ENCODE measurements at places on chromosomes 12 and 14.

DNA sequence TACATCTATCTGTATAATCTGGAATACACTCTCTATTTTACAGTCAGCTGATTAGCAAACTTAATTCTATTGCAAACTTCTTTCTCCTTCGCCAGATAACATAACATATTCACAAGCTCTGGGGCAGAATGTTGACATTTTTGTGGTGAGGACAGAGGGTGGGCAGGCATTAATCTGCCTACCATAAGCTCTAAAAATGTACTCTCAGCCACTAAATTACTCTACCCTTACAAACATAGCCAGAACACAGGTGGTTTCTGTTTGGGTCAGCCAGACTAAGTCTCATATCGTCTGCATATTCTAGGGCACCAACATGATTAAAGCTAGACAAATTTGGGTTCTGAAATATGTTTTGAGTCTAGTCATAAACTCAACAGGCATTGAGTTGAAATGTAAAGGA is 90.1 kb downstream of the SLC6A15 start:
- DNase-seq, result no peak

DNA sequence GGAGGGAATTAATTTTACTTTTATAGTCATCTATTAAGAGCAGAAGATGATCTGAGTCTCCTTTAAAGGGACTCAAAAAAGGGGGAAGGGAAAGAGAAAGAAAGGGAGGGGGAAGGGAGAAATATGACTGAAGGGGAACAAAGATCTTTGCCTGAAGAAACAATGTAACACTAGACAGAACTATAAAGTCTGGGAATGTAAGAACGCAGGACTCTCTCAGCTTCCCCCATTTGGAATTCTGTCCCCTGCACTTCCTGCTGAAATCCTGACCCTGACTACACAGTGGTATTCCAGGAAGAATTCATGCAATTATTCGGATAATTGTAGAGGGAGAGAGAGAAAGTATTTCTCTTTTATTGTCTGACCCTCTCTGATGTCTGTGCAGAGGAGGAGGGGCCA is 8.6 kb upstream of the HOXC11 start:
- no peak for DNase-seq

GRCh38 chr14:59566725-59567124 is 9.9 kb downstream of the CCDC175 start:
- DNase-seq, result no peak

DNA sequence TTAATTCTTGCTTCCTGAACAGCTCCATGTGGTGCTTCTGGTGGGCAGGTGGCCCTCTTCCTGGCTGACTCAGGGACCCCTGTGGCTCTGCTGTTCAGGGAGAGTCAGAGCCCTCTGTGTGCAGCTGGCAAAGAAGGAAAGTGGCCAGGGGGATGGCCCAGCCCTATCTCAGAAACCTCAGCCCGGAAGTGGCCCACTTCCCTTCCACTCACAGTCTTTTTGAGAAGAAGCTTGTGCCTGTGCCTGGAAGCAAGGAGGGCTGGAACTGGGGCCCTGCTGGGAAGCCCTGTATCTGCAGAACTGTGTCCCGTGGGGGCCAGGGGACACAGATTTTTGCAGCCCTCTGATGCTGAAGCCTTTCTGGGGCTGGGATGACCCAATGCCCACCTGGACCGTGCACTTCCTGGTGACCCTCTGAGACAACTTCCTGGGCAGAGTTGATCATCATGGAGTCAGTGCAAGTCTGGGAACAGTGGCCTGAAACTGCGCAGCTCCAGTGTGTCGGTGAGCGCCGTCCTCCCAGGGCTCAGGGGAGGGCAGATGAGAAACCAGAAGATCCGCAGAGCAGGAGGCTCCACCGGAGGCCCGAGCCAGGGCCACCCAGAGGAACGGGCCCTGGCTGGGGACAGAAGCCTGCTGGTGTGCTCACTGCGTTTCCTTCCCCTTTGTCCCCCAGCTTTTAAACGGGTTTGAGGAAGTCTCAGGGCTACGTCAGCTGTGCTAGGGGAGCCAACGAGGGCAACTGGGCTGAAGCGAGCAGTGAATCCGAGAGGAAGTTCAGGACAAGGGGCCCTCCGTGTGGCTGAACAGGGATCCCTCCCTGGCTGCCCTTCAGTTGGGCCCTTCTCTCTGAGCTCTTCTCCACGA is 217.4 kb upstream of the RTL1 start:
- DNase-seq, result peak; percentile 16

GRCh38 chr14:104974146-104974541 is 4.0 kb downstream of the AHNAK2 start:
- DNase-seq, result no peak

DNA sequence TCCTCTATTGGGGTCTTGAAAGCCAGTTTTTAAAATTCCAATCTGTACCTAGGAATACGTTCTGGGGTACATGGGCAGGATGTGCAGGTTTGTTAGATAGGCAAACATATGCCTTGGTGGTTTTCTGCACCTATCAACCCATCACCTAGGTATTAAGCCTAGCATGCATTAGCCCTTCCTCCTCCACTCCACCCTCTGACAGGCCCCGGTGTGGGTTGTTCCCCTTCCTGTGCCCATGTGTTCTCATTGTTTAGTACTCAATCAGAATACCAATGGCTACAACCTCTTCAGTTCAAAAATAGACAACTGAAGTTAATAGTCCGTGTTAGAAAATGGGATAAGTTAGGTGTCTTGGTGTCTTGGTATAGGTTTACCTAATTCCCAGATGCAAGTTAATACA is 3.4 kb downstream of the NTS start:
- no peak for DNase-seq

GRCh38 chr12:68290126-68290525 is 36.7 kb upstream of the IL22 start:
- no peak for DNase-seq

GRCh38 chr12:119894916-119895315 is 17.8 kb upstream of the CIT start:
- DNase-seq, result no peak

DNA sequence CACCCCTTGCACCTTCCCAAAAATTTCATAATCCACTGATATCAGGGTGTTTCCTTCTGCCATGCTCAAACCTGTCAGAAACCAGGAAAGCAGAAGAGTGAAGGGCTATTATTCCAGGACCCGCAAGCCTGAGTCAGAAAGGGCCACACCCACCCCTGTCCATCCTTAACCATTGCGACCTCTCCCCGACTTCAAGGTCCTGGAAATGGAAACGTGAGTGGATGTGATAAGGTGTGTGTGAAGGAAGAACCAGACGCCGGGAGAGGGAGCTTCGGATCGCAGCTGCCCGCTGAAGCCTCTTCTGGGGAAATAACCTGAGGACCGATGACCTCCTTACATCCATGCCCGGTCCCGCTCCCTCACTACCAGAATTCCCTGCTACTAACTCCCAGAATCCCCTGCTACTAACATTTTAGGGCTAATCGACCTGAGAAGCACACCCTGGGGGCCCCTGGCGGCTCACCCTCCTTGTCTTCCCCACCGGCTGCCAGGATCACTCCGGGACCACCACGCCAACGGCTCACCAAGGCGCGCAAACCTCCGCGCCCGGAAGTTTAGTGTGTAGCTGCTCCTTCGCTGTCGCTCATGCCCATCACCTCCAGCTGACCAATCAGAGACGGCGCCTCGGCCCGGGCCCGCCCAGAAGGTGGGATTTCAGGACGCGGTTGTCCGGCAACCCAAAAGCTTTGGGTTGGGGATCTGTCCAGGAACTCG is at the start of gene ACYP1:
Gene ACYP1 (minus strand): TSS at position 534 of the 714 bp plus-strand sequence. CDS start 471 bp downstream, at position 63.
- DNase-seq, result peak; percentile 88

- no peak for DNase-seq
These were observed 80.2 kb downstream of the ELK3 start for GRCh38 chr12:96274331-96274730.

- DNase-seq, result no peak
These were observed 79.6 kb upstream of the STK38L start for GRCh38 chr12:27164330-27165040.

DNA sequence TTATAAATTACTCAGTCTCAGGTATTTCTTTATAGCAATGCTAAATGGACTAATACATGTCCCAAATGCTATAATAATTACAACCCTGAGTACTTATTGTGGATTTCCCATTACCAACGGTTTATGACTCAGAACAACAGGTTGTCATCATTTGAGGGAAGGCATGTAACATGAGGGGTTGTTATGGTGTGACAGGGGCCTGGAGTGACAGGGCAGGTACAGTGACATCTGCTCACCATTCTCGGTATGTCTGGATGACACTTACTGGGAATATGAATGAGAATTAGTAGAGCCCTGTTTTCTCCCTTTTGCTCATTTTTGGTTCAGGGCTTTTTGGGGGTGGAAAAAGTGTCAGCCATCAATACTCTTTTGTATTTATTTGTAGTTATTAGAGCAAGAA is 36.2 kb upstream of the FERMT2 start:
- DNase-seq, result no peak

DNA sequence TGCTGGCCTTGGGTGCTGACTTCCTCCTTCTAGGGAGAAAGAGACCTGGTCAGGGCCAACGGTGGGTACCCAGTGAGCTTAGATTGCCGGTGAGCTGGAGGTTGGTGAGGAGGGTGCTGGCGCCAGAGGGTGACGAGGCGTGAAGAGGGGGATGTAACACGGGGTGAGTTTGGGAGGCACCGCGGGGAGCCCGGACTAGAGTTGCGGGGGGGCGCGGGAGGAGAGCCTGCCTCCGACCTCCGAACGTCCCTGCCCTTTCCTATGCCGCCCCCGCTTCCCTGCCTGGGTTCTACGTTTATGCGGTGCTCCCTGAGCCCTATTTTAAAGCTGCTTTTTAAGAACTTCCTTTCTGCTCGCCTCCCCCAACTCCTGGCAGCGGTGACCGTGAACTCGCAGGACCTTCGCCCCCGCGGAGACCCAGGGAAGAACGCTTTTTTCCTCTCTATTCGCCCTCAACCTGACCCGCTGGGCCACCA is 18.6 kb downstream of the OR6S1 start:
- DNase-seq, result no peak

DNA sequence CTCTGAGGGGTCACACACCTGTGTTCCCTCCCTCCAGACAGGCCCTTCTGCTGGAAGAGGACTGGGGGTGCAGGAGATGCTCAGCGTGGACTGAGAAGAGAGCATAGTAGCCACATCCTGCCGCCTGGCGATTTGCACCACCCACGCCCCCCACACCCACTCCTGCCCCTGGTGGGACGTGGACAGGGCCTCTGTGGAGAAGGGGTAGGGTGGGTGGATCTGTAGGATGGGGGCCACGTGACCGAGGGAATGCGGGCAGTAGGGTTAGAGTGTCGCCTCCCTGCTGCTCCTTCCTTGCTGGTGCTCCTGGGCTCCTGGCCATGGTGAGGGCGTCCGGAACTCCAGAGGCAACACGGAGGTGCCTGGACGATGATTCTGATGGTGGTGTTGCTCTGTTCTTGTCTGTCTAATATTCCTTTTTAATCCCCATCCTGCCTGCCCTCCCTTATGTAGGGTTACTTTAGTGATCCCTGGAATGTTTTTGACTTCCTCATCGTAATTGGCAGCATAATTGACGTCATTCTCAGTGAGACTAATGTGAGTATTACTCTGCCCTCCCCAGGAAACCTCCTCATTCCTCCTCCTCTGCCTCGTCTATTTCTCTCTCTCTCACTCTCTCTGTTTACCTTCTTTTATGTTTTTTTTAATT is 161.5 kb upstream of the FKBP4 start:
- DNase-seq, result no peak

GRCh38 chr12:50188241-50188781 is 21.1 kb upstream of the CERS5 start:
- DNase-seq, result no peak

DNA sequence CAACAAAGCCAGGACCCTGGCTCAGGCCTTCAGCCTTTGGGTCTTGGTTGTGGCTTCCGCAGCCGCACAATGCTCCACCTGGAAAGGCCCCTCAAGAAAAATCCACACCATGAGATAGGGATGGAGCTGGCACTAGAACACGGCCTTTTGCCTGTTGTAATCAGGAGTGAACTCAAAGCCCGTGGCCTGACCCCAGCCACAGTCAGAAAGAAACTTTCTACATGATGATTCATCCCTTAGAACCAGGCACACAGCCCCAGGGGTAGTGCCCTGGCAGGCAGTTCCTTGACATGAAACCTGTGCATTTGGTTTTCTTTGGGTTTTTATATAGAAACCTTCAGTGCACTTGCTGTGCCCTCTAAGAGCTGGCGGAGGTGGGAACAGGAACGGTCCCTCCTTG is 5.1 kb downstream of the CLMN start:
- DNase-seq, result no peak

DNA sequence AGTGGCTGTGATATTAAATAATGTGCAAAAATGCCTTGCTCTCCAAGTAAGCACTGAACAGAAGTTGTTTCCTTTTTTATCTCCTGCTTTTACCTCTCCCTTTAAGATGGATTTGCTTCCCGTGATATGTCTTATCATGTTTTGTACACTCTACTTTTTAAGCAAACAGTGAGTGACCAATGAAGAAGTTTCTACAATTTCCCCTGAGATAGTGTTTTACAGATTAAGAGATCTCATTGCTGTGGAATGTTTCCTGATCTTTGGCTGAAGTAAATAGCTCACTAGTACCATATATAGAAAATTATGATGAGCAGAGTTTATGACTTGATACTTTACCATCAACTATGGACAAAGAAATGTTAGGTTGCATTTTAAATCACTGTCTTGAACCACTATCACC is 184.8 kb upstream of the PDE3A start:
- no peak for DNase-seq

DNA sequence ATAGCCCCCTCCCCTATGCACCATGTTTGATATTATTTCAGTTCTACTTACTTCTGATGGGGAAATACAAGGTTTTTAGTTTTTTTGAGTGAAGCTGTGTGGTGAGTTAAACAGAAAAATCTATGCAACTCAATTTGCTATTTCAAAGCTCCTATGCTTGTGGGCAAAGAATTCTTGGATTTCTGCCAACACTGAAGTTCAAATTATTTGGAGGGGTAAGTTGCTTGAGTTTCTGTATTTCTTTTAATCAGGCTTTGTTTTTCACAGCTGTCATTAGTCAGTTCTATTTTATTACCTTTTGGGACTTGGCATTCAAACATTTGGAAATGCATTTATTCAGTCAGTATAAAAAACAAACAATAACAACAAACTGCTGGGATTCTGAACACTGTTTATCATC is 407.5 kb upstream of the MGAT4C start:
- DNase-seq, result no peak

- DNase-seq, result no peak
These were observed 306.0 kb downstream of the NELL2 start for GRCh38 chr12:44570036-44570583.

DNA sequence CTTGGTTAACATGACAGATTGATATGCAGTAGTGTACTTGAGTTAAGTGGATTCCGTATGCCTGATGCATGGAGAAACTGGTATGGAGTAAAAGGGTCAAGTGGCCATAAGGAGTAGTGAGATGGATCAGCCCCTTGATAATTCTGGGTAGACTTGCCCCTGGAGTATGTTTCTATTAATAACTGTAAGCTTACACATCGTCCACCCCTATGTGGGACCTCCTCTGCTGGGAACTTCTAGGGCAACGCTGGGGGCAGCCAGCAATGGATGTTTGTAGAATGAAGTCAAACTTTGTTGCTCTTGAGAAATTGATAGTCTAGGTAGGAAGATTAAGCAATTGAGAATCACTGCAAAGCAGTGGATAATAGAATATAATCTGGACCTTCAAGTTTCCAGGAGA is 3.5 kb downstream of the C12orf75 start:
- no peak for DNase-seq

- no peak for DNase-seq
These were observed 34.1 kb upstream of the C12orf75 start for GRCh38 chr12:105296116-105297089.
